Stimulated activated CD4-positive, alpha-beta T cell treated with anti-CD3 and anti-CD28 coated beads, Interleukin-4, amount 100 ng/mL, for 1 hour (primary cell): ENCODE measurements at places on chromosomes 13 and 19.

DNA sequence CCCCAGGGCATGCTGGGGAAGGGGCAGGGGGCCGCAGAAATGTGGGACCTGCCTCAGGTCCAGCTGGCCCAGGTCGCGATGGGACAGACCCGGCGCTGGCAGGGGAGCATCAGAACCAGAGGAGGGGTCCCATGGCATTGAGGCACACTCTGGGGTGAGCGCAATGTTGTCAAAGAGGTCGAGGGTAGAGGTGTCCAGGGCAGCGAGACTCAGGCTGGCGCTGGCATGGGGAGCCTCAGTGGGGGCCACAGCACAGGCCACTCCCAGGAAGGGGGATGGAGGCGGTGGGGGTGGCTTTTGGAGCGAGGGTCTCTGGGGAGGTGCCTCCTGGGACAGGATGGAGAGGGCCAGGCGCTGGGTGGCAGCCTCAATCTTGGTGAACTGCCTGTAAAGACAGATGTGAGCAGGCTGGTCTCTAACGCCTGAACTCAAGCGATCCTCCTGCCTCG, 944 bp downstream of the C19orf85 start:
- no peak for DNase-seq

DNA sequence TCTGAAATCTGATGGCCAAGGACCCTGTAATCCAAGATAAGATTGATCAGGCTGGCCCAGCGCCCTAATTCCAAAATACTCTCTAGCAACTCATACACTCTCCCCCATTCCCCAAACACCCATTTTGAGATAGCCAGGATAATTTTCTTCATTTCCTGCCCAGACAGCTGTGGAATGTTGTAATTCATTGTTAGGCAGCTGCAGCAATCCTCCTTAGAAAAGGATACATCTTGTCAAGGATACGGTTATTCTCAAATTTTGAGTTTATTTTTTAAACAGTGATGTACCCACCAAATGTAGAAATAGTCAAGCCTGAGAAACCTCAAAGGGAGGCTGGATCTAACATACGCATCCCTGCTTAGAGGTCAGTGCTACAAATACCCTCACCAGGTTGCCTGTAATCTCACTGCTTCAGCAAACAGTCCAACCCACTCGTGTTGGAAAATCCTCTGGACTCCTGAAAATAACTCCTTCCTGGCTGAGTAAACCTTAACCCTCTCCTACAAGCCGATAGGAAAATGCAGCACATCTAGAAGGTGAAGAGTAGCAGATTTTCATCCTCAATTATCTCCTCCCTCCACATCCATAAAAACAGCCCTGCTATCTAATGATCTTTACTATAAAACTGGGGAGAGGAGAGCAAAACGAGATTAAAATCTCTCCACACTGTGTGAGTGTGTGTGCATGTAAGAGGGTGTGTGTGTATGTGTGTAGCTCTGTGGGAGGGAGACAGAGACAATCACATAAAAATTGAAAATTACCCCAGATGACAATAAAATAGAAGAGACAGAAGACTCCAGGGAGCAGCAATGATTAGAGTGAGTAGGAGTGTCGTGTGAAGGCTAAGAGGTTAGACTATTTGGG, 683.1 kb downstream of the DIAPH3 start:
- DNase-seq = no peak

DNA sequence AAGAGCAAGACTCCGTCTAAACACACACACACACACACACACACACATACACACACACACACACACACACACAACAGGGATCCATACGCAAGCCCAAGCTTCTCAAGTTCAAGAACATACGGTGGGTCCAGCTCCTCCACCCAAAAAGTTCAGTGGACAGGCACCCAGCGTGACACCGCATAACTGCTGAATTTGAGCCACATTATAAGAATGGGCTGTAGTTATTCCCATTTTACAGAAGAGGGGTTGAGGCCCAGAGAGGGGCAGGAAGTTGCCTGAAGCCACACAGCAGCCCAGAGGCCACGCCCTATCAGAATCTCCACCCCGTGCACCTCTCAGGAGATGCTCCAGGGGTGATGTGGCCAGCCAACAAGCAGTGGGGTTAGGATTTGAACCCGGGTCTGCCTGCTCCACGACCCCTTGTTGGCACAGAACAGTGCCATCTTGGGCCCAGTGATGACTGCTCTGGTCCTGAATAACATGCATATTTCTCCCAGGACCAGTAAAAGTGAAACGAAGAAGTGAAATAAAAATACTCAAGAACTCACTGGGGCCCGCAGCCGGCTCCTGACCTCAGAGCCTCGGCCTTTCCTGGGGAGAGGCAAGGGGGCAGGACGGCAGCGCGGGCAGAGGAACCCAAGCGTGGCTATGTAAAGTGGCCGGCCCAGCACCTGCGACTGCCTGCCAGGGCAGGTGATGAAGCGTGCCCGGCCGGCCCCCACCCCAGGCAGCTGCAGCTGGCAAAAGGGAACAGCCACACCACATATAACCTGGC, 61.9 kb downstream of the AP1M1 start:
- no peak for DNase-seq

DNA sequence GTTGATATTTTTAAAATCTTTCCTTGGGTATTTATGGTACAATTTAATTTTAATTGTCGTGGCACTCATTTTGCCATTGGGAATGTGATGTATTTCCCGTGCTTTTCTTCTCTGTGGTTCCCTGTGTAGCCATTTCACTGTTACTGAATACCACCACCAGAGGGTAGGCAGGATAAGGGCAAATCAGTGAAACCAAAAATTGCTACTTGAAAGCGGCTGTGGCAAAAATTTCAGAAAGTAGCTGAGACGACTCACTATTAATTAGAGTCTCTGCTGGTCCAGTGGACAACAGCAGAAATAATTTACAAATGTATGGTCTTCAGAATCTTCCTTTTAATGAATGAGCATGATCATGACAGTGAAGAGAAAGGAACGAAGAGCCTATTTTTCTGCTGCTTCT, 34.4 kb upstream of the MIR17HG start:
- no peak for DNase-seq

DNA sequence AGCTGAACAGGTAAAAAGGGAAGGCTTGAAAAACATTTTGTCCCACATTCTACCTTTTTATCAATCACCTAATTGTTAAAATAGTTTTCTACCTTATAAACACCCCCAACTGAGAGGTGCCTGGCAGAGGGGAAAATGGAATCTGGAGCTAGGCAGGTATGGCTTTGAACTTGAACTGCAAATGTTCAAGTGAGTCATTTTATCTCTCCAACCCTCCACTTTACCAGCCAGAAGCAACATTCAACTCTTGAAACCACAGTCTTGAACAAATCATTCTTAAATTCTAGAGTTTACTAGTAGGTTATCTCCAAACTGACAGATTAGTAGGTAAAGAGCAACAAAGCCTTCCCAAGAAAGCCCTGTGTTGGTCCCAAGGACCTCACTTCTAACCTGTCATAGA, 116.9 kb downstream of the ABCC4 start:
- no peak for DNase-seq

GRCh38 chr19:16111909-16112752, 442 bp downstream of the RAB8A start:
- no peak for DNase-seq

DNA sequence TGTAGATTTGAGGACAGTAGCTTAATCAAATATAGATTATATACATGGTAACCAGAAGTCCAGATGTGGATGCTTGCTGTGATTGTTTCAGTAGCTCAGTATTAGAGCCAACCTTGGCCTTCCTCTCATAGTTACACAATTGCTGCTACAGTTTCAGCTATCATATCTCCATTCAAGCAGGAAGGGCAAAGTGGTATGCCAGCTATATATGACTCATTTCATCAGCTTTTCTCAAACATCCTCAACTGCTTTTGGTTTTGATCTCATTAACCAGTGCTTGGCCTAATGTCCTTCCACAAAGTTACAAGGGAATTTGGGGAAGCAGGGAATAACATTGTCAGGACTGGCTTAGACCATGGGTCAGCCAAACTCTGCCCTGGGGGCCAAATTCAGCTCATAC, 73.0 kb upstream of the MAB21L1 start:
- DNase-seq = no peak

GRCh38 chr13:76387566-76387965, 498.6 kb downstream of the KCTD12 start:
- no peak for DNase-seq

GRCh38 chr19:42114412-42114811, 17.8 kb downstream of the POU2F2 start:
- no peak for DNase-seq

GRCh38 chr13:64164435-64164834, 2748.8 kb upstream of the PCDH20 start:
- DNase-seq = no peak

GRCh38 chr19:58497634-58498170, 14.1 kb downstream of the SLC27A5 start:
- no peak for DNase-seq

- peak; percentile 85 for DNase-seq
These were observed 7.7 kb upstream of the TMEM161A start for GRCh38 chr19:19145684-19146608.

DNA sequence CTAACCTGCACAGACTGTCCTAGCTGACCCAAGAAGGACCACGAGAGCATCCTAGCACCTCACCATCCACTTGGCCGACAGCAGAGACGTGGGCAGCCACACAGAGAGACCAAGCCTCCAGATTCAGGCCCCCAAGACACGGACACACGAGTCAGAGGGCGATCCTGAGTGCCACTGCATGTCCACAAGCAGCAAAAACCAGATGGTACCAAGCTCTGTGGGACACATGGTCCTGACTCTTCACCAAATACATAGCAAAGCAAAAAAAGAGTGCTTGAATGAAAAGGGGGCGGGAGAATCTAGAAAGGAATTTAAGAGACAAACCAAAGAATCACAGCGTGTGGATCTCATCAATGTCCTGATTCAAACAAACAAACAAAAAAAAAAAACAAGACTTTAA, 45.2 kb downstream of the MLLT1 start:
- no peak for DNase-seq

DNA sequence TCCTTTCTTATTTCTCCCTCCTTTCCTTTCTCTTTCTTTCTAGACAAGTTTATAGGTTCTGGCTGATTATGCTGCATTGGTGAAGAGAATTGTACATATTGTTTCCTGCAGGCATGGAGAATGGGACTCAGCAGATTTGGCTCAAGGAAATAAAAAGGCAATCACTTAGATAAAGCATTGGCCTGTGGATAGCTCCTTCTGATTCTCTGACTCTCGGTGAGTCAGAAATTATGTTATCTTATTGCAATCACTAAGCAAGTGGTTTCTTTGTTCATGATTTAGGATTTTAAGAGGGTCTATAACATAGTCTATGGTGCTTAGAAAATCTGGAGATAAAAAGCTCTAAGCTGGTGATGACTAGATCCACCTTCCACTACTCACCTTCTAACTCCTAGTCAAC, 54.0 kb upstream of the POSTN start:
- DNase-seq = no peak

- DNase-seq = no peak
These were observed 13.9 kb downstream of the BCAM start for GRCh38 chr19:44822670-44823372.

DNA sequence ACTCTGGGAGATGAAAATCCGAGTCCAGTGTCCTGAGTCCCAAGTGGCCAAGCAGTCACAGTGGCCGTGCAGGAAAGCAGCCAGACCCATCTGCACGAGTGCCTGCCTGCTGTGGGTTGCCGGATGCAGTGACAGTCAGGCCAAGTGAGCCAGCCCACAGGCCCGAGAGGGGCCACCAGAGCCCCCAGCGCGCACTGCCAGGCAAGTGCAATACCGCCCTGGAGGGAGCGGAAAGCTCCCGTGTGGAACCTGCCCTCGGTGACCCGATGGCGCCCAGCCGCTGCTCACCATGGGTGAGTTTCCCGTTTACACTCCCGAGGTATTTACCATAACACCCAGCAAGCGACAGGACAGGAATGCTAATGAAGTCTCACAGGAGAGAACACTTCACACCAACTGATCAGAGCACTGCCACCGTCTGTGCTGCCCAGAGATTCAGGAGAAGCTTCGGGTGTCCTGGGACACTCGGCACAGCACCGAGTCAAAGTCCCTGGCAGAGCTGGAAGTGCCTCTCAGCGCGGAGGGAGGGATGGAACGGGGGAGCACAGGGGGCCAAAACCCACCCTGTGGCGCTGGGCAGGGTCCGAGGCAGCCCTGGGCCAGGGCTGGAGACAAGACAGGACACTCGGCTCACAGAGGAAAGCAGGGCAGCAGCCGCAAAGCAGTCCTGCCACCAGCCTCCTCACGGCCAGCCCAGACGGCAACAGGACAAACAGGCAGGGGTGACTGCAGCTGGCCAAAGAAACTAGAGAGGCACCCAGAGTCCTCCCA, 21.3 kb upstream of the TINCR start:
- no peak for DNase-seq

DNA sequence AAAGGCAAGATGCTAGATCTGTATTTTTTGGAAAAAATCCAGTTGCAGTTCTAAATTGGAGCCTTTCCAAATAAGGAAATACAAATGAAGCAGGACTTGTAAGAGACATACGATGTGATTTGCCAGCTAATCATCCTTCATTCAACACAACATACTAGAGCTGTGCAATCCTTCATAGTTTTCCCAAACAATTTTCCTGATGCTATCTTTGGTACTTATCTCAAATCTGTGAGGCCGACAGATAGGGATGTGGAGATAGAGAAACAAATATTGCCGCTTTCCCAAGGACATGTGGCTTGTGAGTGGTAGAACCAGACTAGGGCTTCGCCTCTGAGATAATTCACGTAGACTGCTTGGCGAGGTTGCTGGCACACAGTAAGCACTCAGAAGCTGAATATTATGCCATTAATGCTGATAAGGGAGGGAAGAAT, 176.6 kb downstream of the LMO7 start:
- no peak for DNase-seq
